ENCODE measurements at places on chromosomes 7 and 10. TPM values are rescaled to one million over a fixed set of nuclear protein-coding genes. Genes with fewer than 3 reads are reported as not detected.
A peak's percentile ranks its signal among the peaks of the same experiment; 100 is the strongest.

GRCh38 chr7:106775975-106776607 lies 89.0 kb upstream of the PIK3CG start:
- DNase-seq = no peak

DNA sequence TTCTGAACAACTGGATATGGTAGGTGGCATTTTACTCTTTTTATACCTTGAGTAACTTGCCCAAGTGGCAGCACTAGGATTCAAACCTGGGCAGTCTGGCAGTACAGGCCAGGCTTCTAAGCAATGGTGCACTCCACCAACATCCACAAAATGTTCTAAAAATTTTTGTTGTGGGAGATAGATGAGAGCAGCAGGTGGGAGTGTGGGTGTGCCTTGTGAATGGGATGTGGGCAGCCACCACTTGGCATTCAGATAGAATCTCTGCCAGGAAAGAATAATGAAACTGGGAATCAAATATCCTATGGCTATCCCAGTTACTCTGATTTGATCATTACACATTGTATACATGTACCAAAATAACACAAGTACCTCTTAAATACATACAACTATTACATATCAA lies 810.7 kb downstream of the MAGI2 start:
- DNase-seq = no peak

DNA sequence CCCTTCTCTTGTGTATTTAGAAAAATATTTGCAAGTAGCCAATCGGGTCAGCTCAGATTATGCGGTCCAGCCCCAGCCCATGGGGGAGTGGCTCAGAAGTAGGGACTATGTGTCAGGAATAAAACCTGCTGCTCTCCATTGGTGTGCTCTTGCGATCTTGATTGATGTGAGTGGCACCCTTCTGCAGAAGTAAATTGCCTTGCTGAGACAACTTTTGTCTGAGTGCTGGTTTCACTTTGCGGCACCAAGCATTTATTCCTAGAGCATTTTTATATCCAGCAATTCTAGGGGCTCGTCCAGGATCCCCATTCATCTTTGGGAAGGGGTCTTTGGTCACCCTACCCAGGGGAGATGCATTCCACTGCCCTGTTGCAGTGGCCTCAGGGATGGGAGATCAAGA lies 26.1 kb upstream of the FAM221A start:
- no peak for DNase-seq

GRCh38 chr10:124928545-124928944 lies 13.4 kb upstream of the ZRANB1 start:
- DNase-seq = no peak

GRCh38 chr7:27430105-27430504 lies 187.5 kb downstream of the EVX1 start:
- no peak for DNase-seq

DNA sequence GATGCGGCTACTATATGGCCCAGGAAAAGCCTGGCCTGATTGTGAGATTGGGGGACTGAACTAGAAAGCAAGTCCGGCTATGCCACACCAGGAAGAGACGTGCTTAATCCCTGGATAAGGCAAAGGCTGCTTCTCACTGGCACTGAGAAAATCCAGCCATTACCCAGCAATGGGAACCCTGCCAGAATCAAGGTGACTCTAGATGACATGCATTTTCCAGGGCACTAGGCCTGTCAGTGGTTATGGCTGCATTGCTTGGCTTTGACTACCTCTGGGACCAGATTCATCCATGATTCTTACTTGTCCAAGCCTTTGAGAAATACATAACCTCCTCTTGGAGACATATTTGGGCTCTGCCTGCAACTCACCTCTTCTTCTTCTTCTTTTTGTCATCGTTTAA lies 317.2 kb downstream of the GRID1 start:
- no peak for DNase-seq

DNA sequence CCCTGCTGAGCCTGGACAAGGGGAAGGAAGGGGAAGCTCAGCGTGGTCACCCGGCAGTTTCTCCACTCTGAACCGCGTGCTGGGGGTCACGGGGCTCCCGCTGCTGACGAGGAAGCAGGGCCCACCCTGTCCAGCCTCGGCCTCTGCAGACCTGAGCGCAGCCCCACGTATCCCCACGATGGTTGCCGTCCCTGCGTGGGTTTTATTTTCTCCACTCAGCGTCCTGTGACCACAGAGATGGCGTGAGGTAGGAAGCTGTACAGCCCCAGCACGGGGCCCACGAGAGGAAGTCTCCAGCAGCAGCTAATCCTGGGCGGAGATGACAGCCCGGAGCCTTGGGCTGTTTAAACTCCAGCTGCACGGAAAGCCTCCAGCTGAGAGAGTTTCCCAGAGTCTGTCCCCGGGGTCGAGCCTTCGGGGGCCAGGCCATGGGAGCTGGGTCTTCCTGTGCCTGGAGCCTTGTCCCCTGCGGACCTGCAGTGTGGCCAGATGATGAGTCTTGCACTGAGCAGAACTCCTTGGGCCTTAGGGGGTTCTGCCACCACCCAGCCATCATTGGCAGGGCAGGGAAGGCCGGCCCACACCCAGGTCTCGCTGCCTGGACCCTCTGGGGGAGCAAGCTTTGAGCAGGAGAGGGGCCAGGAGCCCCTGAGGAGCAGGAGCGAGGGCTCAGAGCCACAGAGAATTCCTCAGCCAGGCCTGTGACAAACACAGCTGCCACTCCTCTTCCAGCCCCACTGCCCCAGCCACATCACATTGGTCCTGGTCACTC lies 72.8 kb upstream of the FAM20C start:
- DNase-seq = no peak

GRCh38 chr7:100190048-100190711 lies 12.5 kb downstream of the STAG3 start:
- DNase-seq = peak; percentile 67

DNA sequence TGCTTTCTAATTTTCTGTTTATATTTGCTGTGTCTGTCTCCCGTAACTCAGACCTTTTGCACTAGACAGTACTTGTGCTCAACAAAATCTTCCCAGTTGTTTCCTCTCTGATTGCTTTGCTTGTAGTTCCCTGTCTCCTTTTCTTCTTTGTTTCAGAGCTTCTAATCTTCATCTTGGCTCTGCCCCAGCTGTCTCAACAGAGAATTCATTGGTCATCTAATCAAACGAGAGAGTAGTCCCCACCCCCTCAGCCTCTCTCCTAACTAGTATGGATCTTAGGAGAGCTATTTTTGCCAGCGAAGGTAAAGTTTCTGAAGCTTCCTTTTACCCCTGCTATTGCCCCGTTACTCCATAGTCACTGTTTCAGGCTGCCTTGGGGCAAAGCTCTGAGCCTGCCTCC lies 32.8 kb downstream of the SLC26A4 start:
- no peak for DNase-seq

- no peak for DNase-seq
These were observed 44.4 kb upstream of the USP6NL start for GRCh38 chr10:11655836-11656235.

DNA sequence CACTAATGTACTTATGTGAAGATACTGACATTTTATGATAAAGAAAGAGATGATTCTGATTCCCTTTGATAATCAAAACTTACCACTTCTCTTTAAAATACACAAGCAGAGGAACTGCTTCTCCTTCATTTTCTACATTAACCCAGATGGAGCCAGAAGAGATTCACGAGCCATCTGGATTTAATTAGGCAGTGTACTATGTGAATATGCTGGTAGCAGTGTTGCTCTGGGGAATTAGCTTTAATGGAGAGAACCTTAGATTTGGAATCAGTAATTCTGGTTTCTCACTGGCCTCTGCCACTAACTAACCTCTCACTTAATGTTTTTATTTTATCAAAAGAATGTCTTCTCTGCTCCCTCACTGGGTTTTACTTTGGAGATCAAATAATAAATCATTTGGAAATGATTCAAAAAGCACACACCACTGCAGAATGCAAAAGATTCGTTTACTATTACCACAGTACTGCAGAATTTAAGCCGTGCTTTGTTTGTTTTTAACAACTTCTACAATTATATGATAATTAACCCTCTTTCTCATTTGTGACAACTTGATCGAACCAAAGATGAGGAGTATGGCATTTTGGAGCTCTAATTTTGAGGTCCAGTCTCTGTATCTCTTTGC lies 77.5 kb upstream of the PHYHIPL start:
- DNase-seq = no peak

- DNase-seq = peak; percentile 65
These were observed 1.8 kb downstream of the GRK5 start for GRCh38 chr10:119209035-119209735.

GRCh38 chr10:85916994-85917573 lies 449.5 kb downstream of the GRID1 start:
- no peak for DNase-seq

DNA sequence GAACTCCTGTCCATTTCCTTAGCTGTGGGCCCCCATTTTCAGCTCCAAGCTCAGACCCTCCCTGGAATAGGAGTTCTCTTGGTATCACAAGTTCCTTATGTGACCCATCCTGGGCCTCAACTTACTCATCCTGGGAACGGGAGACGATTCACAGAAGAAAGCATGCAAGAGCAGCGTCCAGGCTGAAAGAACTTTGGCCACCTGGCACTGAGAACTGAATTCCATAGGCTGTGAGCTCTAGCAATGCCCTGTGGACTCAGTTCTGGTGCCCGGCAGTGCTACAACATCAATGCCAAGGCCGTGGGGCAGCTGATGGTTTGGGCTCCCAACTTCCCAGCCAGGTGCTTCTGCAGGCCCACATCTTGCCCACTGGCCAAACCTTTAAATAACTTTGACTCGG lies 3.9 kb upstream of the CUEDC2 start:
- DNase-seq = no peak

DNA sequence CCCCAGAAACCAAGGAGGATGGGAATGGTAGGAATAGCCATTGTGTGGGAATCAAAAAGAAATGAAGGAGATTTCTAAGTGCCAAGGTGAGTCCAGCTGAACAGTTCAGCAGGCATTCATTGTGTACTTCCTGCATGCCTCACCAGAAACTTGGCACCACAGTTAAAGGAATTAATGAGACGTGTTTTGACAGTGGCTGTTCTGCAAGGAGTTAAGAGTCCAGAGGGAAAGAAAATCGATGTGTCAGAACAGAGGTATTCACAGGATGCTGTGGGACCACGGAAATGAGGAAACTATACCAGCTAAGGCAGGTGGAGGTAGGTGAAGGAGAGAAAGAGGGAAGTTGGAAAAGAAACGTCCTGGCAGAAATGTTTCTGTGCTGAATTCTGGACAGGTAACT lies 78.1 kb downstream of the PRKCQ start:
- no peak for DNase-seq

DNA sequence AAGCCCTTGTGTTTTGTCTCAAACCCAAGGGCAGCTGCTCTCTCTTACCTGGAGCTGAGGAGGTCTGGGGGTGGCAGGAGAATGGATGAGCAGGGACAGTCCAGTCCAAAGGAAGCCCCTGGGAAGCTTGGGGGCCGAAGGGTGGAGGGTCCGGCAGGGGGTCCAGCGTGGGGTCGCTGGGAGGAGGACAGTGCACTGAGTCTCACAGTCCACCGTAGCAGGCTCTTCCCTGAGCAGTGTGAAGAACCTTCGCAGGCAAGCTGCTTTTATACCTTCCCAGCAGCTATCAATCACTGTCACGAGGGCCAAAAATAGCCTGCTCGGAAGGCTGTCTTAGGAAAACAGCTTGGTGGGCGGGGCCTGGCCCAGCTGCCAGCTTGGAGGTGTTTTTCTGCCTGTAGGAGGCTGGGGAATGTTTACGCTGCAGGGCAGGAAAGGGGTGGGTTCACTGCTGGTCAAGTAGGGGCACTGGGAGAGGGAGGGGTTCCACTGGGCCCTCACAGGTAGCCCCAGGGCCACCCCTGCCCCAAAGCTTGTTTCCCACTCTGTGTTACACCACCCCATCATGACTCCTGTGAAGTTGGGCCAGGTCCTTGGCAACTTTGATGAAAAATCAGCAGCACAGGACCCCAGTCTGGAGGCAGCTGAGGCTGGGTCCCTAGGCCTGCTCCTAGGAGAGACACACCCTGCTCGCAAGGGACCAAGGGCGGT lies at the start of gene DEPP1:
TSS of gene DEPP1 (minus strand) at position 240 of the 711 bp plus-strand sequence. CDS start 779 bp downstream, outside the sequence.
- no peak for DNase-seq

DNA sequence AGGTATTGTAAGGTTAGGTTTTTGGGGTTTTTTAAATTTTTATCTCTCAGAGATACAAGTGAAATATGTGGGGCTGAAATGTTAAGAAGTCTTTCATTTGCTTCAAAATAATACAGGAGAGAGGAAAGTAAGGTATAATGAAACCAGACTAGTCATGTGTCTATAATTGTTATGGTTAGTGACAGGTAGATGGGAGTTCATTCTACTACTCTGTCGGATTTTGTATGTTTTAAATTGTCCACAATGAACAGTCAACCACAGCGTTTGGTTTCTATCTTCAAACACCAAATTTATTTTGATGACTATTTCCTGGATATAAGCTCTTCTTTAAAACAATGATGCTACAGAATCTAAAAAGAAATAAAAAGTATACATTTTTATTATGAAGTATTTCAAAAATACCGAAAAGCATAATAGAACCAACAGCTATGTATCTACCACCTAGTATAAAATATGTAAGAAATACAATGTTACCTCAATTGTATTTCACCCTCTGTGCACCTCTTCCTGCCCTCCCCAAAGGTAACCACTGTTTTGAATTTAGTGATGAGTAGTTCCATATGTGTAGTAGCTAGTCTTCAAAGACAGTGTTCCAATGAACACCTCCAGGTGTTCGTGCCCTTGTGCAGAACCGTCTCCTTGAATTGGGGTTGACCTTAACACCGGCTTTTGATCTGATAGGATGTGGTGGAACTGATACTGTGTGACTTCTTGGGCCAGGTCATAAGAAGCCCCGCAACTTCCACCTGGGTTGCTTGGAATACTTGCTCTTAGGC lies 74.8 kb upstream of the CDK1 start:
- no peak for DNase-seq

GRCh38 chr10:132592790-132593383 lies 55.3 kb downstream of the INPP5A start:
- DNase-seq = no peak

- DNase-seq = no peak
These were observed 89.1 kb downstream of the NEUROD6 start for GRCh38 chr7:31251441-31251840.

DNA sequence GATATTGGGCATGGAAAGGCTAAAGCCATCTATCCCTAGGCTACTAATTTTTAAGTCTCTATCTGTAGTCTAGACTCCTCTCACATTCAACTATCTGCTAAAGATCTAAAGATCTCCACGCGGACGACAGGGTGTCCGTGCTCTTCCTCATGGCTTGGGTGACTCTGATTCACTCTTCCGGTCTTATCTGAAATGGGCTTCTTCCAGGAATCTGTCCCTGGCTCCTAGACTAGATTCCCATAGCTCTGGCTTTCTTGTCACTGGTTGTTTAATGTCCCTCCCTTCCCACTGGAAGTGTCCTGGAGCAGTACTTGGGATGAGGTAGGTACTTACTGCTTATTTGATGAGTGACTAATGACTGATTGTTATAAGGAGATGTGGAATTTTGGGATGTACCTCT lies 62.0 kb upstream of the PODXL start:
- DNase-seq = no peak

SFTPA1 gene
- polyA plus RNA-seq = not detected

ASZ1 gene
- not detected for polyA plus RNA-seq

PIP gene
- polyA plus RNA-seq = not detected

AKR1C2 gene
- not detected for polyA plus RNA-seq

CALML3 gene
- polyA plus RNA-seq = not detected

UNCX gene
- not detected for polyA plus RNA-seq

OR13A1 gene
- not detected for polyA plus RNA-seq

CD36 gene
- not detected for polyA plus RNA-seq

POU6F2 gene
- not detected for polyA plus RNA-seq

TEX36 gene
- polyA plus RNA-seq = not detected

IGFBP3 gene
- not detected for polyA plus RNA-seq

ARHGAP12 gene
- 12.4 TPM for polyA plus RNA-seq
